ENCODE measurements at places on chromosomes 2 and 18.

DNA sequence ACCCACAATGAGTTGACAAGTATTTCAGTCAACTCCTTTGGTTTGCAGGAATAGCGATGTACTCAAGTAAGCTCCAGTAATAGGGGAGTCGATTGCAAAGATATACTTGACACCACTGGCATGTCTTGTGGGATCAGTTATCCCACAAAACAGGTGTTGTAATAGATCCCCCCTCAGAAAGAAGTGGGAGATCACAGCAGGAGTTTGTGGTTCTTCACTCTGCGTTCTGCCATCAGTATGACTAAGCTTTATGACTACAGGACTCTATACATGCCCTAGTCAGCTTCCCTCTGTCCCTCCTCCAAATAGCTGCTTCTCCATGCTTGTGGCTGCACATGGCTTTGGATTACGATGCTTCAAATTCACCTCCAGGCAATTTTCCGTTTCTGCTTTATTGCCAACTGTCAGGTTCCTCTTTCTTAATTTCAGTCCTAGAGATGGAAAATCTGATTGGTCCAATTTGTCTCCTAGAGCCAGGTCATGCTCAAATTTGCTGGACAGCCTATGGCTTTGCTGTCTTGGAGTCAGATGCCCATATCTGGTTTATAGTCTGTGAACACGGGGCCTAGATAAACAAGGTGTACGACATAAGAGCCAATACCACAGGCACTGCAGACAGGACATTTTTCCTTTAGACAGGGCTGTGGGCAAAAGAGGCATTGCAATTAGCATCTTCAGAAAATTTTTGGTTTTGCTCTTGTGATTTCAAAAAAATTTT, 221.7 kb downstream of the PAX3 start:
- DNase-seq: no peak

DNA sequence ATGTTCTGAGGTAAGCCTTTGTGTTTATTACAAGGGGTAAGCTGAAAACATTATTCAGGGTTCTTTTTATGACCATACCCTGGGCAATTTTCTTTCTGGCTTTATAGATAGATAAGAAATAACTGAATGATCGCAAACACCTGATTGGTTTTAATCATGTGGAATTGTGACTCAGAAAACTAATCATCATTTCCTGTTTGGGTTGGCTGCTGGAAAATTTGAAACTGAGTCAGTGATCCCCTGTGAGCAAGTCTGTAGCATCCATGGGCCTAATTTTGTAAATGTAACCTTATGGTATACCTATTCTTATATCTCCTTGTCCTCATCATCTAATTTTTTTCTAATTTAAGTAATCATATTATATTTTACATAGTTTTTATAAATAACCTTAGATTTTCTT, 34.3 kb downstream of the CCDC68 start:
- DNase-seq: no peak

GRCh38 chr2:237946423-237946822, 20.4 kb upstream of the UBE2F start:
- DNase-seq: no peak

DNA sequence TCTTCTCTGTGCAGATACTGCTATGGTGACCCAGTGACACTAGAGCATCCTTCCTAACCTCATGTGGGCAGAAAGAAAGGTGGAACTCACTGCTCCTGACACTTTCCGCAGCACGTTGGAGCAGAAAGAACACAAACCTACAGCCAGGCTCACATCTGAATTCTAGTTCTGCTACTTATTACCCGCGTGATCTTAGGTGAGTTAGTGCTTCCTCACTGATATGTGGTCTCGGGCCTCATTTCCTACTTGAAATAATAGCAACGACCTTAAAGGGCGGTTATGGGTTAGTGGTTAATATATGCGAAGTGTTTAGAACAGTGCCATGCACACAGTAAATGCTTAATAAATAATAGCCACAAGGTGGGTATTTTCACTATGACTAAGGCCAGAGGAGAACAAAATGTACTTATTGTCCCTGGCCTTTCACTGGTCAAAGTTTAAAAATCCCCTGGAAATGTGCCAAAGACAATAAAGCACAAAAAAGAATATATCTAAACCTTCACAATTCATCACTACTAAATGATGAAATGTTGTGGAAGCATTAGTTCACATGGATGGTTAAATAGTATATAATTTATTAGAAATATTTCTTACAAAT, 66.6 kb downstream of the MYOM1 start:
- peak; percentile 73 for DNase-seq

DNA sequence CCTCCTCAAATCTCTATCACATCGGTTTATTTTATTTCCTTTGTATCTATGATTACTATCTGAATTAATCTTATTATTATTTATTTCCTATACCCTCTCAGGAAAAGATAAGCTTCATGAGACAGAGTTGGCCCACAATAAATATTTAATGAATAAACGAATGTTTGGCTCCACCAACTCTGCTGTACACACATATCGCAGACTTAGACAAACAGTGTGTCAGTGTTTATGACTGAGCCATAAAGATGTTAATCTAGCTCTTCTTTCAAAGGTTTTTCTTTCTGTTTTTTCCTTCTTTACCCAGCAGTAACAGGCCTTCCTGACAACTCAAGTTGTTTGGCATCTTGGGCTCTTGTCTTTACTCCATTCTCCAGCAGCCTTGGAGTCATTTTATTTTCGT, 329.5 kb downstream of the CDH2 start:
- no peak for DNase-seq

DNA sequence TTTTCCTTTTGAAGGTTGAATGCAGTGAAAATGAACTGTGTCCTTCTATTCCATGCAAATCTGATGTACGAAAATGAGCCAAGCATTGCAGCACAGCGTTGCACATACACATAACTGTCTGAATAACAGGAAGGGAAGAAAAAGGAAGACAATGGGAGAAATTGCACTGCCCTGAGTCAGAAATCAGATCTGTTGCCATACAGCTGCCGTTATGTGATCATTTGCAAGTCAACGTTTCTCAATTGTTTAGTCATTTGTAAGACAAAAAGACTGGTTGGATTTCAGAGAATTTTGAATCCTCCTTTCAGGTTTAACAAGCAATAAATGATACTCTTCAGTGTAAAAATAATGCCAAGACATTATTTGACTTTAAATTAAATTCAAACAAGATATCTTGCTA, 284.1 kb downstream of the DSEL start:
- DNase-seq: no peak

DNA sequence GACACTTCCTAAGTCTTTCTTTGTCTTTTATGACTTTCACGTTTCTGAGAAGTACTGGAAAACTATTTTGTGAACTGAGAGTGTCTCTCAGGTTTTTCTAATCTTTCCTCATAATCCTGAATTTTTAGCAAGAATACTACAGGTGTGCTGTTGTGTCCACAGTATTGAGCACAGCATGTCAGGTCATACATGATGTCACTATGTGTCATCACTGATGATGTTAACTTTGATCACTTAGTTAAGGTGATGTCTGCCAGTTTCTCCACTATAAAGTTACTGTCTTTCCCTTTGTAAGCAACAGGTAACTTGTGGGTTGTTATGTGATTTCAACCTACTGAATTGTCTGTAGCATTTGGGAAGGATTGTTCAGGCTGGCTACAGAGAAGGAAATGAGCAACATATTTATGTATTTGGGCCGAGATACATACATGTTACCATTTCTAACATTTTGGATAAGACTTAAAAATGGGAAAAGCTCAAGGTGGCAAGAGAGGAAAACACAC, 11.1 kb downstream of the MATN3 start:
- no peak for DNase-seq

DNA sequence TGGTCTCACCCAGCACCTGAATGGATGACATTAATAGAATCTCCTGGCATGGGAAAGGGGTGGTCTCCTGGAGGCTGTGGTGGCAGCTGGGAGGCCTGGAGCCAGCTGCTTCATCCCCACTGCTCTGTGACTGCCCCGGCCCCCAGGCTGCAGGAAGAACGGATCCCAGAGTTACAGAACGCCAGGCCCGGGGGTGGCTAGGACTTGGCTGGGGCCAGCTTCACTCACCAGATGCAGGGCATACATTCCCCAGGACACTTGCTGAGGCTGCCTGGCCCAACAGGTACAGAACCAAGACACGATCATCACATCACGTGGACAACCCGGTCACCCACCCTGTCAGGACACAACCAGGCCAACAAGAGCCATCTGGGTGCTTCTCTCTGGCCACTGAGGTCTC, 178.6 kb upstream of the SALL3 start:
- no peak for DNase-seq

GRCh38 chr18:46772357-46772756, 15.5 kb upstream of the ST8SIA5 start:
- DNase-seq: no peak

DNA sequence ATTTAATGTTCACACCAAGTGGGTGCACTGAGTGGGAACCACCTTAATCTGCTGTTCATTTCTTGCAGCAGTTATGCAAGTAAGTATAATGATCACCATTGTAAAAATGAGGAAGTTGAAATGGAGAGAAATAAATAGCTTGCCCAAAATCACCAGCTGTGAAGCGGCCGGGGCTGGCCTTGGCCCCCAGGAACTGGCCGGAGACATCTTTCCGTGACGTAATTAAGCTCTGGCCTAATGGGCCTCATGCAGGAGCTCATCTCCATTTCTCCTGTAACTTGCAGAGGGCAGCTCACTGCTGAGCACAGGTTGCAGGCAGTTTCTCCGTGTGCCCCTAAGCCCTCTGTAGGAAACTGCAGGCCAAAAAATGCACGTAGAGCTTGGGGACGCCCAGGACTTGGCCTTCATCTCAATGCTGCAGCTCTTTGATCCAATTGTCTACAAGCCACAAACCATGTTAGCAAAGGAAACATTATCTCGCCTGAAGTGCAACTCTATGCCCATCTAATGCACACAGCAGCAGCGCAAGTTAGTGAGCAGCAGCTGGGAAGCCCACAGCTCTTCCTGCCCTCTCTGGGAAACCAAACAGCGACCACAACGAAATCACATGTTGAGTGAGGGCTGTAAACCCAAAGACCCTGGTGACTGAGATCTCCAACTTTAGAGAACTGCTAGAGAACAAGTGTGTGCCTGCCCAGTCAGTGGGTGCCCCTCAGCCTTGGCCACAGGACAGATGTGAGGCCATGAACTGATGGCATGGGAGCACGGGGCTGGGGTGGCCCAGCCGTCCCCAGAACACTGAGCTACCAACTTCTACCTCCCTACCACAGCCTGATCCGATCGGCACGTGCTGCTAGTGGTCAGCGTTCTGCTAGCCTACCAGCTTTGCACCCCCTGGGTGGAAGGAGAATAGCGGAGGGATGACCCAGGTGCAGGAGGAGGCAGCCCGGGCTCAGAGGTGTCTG, 28.8 kb downstream of the APCDD1 start:
- peak; percentile 61 for DNase-seq

- no peak for DNase-seq
Observed at GRCh38 chr2:52416340-52416739, 1351.3 kb upstream of the CHAC2 start.
